Activated CD8-positive, alpha-beta memory T cell treated with anti-CD3 and anti-CD28 coated beads, Interleukin-2, amount 50 U/mL, for 48 hours (primary cell): ENCODE measurements at places on chromosomes 12 and 14.

- peak; percentile 29 for DNase-seq
These were observed 6.7 kb upstream of the CACNA2D4 start for GRCh38 chr12:1924996-1925683.

- DNase-seq, result no peak
These were observed 61.3 kb downstream of the KITLG start for GRCh38 chr12:88518863-88519403.

GRCh38 chr12:131349397-131350127, 361.3 kb upstream of the SFSWAP start:
- DNase-seq, result no peak

DNA sequence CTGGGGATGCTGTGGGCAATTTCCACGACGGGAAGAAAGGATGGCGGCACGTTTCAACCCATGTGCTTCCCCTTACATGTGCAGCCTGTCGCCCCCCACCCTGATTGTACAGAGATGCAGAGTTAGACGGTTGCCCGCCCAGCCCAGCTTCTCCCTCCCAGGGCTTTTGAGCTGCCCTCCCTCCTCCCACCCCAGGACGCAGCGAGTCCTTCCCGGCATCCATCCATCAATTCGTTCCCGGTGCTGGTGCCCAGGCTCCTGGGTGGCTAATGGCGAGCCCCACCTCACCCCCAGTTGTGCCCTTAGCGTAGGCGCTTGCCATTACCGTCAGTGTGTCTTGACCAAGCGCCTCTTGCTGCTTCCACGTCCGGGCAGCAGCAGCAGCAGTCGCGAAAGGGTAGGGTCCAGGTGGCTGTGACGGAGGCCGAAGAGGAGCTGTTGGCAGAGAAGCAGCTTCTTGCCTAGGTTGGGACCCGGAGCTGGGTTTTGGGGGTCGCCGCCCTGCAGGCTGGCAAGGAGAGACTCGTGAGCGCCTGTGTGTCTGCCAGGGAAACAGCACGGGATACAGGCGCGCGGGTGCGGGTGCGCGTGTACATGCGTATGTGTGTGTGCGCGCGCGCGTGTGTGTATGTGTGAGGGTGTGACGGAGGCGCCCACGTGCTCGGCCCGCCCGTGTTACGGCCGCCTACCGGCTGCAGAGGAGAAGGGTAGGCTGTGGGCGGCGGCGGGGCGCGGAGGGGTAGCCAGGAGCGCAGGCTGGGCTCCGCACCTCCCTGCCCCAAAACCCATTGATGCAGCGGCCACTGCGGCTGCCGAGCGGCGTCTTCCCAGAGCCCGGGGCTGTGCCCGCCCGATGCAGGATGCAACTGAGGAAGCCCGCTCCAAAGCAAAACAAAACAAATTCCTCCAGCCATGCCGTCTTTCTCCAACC, at the start of gene SLC6A15:
SLC6A15 (minus strand) TSS at position 602 of the 931 bp plus-strand sequence. CDS start 20,679 bp downstream, outside the sequence.
- peak; percentile 53 for DNase-seq

- no peak for DNase-seq
These were observed 12.4 kb downstream of the CALM1 start for GRCh38 chr14:90409209-90409730.

DNA sequence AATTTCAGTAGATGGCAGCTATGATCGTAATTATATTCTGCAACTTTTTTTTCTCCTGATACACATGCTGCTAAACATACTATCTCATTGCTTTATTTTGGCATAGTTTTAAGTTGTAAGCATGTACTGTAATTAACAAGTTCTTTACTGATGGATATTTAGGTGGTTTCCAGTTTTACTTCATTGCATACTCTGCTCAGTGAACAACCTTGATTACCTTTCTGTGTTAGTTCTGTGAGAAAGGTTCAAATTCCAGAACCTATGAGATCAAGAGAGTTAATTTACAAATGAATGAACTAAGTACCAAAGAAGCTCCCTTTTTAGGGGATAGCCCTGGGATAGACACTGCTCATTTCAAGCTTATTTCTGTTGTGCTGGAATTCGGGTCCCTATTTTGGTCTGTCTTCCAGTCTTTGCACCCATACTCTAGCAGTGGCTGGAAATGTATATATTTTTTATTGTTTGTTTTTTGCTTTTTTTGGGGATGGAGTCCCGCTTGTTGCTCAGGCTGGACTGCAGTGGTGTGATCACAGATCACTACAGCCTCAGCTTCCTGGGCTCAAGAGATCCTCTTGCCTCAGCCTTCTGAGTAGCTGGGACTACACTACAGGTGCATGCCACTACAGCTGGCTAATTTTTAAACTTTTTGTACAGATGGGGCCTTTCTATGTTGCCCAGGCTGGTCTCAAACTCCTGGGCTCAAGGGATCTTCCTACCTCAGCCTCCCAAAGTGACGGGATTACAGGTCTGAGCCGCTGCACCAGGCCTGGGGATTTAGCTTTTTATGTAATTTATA, 10.6 kb downstream of the PAPOLA start:
- DNase-seq, result no peak

GRCh38 chr12:98594050-98594835, 757 bp downstream of the SLC25A3 start:
- DNase-seq, result no peak

DNA sequence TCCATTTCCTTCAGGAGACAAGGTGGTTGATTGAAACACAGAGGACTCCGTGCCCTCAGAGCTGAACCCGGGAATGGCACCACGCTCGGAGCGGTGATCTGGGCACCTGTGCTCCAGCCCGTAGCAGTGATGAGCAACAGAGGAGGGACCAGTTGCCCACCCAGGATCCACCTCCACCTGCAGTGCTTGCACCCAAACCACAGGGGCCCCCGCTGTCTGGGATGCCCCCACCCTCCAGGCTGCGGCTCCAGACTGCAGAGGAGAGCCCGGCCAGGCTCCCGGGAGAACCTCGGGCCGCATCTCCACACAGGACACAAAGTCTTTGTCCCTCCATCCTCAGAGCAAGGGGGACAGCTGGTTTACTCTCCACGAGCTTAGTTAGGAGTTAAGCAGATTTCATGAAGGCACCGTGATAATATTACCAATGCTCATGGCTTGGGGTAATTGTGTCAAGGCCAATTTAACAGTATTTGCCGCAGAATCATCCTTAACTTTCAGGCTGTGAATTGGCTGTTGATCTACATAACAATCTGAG, 100.6 kb downstream of the TNFAIP2 start:
- no peak for DNase-seq

DNA sequence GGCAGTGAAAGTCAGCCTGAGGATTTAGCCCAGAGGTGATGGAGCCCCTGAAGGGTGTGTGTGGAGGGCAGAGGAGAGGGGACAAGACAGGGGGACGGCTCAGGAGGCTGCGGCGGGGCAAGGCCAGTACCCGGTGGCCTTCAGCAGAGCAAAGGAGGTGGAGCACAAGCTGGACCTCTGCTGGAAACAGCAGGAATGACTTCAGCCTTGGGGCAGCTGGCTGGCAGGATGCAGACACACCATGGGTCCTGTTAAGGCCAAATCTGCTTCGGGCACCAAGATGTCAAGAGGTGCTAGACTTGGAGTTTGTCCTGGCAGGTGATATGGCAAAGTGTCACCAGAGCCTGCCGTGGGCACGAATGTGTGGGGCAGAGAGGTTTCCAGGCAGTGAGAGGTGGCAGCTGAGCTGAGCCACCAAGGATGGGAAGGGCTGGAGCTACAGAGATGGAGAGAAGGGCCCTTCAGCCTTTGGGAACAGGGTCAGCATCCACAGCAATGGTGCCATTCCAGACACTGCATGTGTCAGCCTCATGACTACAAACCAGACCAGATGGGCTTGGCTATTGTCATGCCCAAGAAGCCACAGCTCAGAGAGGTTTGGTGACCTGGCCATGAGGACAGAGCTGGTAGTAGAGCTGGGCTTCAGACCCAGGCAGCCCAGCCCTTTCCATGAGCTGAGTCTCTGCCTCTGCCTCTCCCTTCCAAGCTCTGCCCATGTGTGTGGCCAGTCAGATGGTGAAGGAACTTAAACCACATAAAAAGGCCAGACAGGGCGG, 91.9 kb downstream of the LGMN start:
- no peak for DNase-seq

- DNase-seq, result no peak
These were observed 293.2 kb downstream of the PAWR start for GRCh38 chr12:79397609-79398008.

DNA sequence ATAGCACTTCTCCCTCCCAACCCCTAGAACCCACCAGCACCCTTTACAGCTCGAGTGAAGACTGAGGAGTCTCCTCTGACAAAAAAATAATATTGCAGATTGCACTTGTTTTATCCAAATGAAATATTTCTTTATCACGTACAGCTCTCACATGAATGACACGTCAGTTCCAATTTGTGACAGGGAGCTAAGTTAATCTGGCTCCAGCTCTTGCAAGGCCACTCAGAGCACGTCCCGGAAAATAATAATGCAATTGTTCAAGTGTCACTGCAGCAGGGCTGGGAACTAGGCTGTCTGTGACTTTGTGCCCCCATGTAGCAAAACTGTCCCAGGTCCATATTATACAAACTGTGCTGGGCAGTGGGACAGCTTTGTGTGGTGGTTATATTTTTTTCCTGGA, 539.6 kb downstream of the VRK1 start:
- DNase-seq, result no peak

- no peak for DNase-seq
These were observed 73.6 kb downstream of the RFLNA start for GRCh38 chr12:124368421-124369032.

- no peak for DNase-seq
These were observed 5.0 kb upstream of the OS9 start for GRCh38 chr12:57688931-57689330.

DNA sequence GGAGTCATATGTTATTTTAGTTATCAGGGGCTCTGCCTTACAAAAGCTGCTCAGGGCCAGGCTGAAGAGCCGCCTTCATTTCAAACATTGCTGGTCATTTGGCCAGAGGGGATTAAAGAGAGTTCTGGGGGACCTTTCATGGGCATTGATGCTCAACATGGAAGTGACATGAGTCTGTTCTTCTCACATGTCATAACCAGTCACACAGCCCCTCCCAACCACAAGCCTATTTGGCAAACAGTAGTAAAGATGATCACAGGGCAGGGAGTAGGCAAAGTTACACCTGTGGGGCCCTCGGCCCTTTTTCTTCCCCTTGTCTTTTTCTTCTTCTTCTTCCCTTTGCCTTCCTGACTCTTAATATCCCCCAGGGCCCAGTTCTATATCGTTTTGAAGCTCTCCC, 33.3 kb downstream of the CFAP54 start:
- no peak for DNase-seq

DNA sequence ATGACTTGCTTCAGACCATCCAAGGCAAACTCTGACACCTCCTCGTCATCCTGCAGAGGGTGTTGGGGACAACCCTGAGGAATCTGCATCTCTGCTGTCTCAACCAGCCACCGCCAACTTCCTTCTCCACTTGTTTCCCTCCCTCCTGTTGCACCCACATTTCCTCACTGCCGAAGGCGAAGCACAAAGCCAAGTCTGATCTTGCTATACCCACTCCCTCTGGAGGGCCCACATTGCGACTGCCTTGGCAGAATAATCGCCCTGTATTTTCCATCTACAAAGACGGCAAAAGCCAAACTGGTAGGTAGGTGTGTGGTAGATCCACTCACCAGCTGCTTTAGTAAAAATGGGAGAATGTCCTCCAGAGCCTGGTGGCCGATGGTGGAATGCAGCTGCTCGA, 21.8 kb upstream of the RAB35 start:
- DNase-seq, result no peak

- DNase-seq, result no peak
These were observed 232.6 kb downstream of the FLRT2 start for GRCh38 chr14:85762526-85762925.

DNA sequence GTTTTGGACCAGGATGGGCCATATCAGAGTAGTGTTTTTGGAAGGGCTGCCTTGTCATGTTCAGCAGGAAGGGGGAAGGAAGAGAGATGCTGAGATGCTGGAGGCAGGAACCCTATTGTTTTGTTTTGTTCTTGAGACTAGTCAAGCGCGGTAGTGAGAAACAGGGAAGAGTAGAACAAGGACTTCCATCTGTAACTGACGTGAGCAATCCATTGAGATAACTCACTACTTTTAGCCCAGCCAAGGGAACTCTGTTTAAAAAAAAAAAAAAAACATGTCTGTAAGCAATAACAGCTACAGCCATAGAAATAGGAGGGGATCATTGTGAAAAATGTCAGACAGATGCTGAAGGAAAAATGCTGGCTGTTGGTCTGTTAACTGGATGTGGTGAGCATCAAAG, 34.0 kb downstream of the CD9 start:
- no peak for DNase-seq

DNA sequence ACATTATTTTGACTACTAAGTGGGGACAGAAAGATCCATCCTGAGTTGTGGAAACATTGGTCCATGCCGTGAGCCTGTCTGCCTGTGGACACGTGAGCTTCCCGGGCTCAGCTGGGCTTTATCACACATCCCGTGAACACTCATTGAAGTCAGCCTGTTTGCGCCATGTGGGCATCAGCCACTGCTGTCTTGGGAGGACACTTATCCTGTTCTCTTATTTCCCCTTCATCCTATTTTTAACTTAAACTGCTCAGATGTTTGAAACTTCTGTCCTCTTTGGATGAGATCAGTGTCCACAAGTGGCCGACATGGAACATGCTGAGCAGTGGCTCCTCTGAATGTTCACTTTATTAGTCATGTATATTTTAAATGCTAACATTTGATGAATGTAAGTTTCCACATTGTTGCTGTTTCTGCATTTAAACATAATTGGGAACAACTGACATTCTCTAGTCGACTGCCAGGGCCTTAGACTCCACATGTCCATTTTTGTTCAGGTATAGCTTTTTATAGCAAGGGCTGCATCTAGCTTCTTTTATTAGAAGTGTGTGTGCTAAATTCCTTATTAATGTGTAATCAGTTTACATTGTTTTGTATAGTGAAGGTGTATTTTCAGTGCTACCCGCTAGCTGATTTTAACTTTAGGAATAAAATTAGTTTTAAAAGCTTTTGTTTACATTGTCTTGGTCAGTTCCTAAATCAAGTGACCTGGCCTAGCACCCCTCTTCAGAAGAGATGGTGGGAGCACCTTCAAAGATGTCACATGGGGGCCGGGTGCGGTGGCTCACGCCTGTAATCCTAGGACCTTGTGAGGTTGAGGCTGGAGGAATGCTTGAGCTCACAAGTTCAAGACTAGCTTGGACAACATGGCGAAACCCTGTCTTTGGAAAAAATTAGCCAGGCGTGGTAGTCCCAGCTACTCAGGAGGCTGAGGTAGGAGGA, 24.0 kb downstream of the RNF34 start:
- DNase-seq, result peak; percentile 40

GRCh38 chr14:68462683-68463082, 330.2 kb downstream of the ZFP36L1 start:
- DNase-seq, result no peak

GRCh38 chr12:67025543-67026114, 243.5 kb upstream of the CAND1 start:
- peak; percentile 82 for DNase-seq

DNA sequence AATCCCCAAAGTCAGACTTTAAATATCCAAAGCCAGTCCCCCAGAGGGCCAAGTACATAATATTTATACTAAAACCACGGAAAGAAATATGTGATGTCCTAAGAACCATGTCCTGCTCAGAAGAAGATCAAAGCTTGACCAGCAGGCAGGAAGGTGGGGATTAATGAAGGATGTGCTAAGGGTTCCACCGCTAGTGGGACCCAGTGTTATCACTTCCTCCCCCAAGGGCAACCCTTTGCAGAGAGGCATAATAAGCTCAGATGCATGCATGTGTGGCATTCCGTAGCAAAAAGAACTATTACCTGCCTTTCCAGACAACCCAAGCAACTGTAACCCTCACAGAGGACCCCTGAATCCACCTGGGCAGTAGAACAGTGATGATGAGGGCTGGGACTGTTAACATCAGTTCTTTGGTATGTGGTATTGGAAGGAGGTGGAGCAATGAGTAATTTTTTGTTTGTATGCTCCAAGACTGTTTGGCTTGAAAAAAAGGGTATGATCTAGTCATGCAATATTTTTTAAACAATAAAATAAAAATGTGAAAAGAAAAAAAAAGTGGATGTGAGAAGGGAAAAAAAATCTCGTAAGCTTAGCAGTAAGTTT, 71.7 kb upstream of the ETV6 start:
- DNase-seq, result no peak
